Fibroblast of villous mesenchyme (primary cell): ENCODE measurements at places on chromosomes 2 and 18. TPM values are rescaled to one million over a fixed set of nuclear protein-coding genes. Genes with fewer than 3 reads are reported as not detected.

DNA sequence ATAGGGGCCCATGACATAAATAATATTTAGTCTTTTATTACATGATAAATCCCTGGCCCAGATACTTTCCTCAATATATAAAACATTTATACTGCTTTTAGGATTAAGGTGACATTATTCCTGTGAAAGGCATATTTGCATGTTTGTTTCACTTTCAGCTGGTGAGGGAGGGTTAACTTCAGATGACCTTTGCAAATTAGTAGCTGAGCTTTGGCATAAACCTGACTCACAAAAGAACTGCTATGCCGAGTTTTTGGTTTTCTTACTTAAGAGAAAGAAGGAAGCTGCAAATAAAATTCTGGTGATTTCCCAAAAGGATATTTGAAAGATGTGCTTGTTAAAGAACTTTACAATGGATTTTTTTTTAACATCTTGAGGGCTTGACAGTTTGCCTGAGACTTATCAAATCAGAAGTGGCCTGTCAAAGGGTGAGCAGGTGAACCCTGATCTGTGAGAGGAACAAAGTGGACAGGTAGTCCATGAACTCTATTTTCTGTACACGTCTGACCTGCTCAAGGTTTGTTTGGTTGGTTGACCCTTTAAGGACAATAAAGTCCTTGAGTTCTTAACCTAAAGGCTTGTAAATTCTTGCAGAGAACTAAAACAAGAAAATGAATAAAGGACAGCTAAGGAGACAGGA, 93.5 kb downstream of the FAM124B start:
- peak; percentile 11 for DNase-seq

DNA sequence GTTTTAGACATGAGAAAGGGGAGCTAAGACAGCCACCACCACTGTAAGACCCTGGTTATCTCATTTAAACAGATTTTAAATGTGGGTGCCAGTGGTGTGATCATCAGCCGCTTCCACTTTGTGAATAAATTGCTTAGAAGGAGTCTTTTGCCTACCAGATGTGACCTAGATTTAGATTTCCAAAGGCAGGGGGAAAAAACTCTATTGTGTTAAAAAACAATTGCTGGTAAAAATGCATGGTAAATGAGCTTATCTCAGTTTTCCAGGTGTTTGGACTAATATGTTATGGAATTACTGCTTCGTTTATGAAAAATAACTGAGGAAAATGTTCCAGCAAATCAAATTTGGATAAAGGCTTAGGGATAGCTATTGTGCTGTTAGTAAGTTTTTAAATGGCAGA, 466.3 kb upstream of the RAB12 start:
- peak; percentile 24 for DNase-seq

DNA sequence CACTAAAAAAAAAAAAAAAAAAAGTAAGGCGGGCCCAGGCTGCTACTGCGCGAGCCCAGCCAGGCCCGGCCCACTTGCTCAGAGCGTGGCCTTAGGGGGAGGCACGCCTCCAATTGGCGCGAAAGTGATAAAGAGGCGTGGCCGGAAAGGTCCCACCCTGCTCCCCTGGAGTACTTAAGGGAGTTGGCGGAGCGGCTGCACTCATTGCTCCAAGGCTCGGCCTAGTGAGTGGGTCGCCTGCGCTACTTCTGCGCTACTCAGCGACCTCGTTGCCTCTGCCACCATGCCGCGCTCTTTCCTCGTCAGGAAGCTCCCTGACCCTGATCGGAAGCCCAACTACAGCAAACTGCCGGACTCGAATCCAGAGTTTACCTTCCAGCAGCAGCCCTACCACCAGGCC, 36.9 kb downstream of the UNC80 start:
- no peak for DNase-seq

DNA sequence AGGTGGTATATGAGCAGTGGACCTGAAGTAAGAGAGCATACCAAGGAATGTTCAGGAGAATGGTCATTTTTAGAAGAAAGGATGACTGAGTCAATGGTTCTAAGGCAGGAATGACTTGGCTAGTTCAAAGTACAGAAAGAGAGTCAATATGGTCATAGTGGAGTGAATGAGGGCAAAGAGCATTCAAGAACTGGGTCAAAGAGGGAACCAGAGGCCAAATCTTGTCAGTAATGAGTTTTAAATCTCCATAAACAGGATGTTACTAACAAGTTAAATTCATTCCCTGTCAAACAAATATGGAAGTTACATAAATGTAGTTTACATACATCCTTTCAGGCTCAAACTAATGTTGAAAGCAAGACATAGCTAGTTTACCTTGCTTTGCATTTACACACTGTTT, 16.1 kb downstream of the CALCRL start:
- no peak for DNase-seq

GRCh38 chr2:108316033-108316432, 27.3 kb downstream of the SULT1C2 start:
- no peak for DNase-seq

DNA sequence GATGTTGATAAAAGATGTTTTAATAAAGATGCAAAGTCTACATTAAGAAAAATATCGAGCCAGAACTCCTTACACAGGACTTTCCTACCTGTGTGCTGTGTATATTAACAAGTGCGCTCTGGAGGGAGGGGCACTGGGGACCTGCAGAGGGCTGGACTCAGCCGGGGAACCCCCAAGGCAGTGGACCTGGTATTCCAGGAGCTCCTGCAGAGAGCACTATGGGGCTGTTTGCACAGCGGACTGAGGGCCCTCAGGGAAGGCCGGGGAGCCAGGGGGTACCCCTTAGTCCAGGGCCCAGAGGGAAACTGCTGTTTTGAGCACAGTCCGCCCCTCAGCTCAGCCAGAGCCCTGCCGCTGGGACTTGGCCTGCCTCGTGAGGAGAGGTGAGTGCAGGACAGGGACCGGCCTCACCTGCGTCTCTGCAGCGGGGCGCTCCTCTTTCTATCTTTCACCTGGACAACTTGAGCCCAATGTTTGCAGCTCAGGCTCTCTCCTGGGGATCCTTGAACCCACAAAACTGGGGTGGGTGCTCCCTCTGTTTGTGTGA, 168.4 kb downstream of the ARL4C start:
- DNase-seq, result no peak

- DNase-seq, result no peak
Observed at GRCh38 chr2:214674278-214674677, 135.2 kb downstream of the BARD1 start.

Gene STON1
- 15.5 and 25.0 TPM in 2 replicates for total RNA-seq

Gene HOXD12
- not detected in 2 replicates for total RNA-seq

Gene HOXD13
- 0.43 TPM in 1 of 2 replicates, not detected in the other for total RNA-seq
